GM04504 (cell line): ENCODE measurements at places on chromosomes 16 and 17.

DNA sequence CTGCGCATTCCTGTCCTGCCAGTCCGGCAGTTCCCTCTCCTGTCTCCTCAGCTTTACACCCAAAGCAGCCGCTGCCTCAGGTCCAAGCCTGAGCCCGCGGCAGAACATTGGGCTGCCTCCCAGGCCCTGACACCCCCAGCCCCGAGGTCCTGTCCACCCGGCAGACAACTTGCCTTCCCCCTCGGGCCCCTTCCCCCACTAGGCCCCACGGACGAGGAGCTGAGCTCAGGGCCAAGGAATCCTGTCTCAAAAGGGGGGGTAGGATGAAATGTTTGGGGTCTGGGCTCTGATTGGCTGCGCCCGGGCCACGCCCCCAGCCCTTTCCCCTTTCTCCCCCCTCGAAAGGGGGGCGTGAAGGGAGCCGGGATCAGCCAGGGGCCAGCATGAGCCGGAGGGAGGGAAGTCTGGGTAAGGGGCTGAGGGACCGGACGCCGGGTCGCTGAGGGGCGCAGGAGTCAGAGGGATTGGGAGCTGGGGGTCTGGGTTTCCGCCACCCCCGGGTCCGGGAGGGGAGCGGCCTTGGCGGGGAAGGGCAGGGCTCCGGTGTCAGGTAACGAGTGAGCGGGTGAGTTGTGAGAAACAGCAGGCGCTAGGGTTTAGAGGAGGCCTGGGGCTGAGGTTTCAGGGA lies at the start of gene CTF1:
Gene CTF1 (plus strand): TSS at position 354 of the 628 bp plus-strand sequence. CDS start 30 bp downstream, at position 384.
- peak; percentile 89 for DNase-seq

- no peak for DNase-seq
Measured at GRCh38 chr16:62036802-62037135, 531 bp upstream of the CDH8 start.

DNA sequence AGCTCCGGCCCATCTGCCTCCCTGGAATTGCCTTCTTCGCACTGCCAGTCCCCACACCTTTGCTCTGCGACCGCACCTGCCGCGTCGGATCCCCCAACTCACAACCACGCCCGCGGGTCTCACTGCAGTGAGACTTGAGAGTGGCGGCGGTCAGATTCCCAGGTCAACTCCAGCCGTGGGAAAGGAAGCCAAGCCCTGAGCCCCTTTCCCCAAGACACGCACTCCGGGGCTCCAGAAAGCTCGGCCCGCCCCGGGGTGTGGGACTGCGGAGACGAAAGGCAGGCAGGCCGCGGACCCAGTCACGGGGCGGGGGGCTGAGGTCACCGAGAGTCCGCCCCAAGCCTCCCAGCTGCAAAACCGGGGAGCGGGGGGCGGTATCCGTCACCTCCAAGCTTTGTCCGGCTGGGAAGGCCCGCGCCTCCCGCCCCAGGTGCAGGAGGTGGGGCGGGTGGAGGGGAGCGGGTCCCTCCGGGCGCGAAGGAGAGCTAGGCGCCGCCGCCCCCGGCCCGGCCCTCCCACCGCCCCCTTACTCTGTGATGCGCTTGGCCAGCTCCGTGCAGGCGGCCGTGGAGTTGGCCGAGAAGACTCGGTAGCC lies 615 bp downstream of the PRPSAP1 start:
- DNase-seq, result no peak

- peak; percentile 66 for DNase-seq
Measured at GRCh38 chr17:21029036-21029435, 13.8 kb downstream of the USP22 start.

- no peak for DNase-seq
Measured at GRCh38 chr17:41020336-41020735, 6.7 kb downstream of the KRTAP1-5 start.

DNA sequence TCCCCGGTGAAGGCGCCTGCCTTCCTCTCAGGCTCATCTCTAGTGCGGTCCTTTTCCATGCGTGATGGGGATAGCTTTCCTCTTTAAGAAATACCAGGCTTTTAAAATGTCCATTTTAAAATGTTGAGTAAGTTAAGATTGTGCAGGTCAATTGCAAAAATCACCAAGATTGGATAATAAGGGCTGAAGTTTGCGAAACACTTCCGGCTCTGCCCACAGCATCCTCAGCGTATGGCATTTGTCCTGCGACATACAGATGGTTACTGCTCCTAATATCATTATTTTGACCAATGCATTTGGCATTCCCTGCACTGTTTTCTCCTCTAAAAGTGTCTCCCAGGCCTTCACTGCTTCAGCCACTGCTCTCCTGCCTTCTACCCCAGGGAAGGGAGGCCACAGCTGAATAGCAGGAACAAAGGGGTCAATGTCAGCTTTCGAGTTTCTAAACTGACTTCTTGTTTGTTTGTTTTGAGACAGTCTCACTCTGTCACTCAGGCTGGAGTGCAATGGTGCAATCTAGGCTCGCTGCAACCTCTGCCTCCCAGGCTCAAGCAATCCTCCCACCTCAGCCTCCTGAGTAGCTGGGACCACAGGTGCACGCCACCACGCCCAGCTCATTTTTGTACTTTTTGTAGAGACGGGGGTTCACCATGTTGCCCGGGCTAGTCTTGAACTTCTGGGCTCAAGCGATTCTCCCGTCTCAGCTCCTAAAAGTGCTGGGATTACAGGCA lies 91.9 kb downstream of the CRISPLD2 start:
- DNase-seq, result no peak

- DNase-seq, result peak; percentile 72
Measured at GRCh38 chr17:45143767-45144198, 4.5 kb upstream of the HEXIM1 start.

GRCh38 chr16:49740256-49740655 lies 115.7 kb downstream of the ZNF423 start:
- no peak for DNase-seq
